Hepatocyte (in vitro differentiated cells): ENCODE measurements at places on chromosomes 4 and X. TPM values are rescaled to one million over a fixed set of nuclear protein-coding genes. Genes with fewer than 3 reads are reported as not detected.

DNA sequence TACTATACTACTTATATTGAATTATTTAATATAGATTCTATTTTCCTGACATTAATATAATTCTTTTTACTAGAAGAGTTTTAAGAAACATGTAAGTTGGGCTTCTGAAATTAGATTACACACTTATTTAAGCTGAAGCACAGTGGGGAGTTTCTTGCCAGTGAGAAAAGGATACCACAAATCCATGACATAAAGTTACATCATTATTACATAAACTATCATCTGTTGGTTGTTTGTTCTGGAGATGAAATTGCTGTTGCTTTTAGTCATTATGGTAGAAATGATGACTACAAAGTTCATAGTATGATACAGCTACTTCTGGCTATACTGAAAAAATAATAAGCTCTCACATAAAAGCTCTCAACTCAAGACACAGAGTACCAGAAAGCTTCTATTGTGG lies 880.4 kb downstream of the PCDH18 start:
- no peak for DNase-seq

- DNase-seq, result no peak
Measured at GRCh38 chr4:173325007-173325736, 9.0 kb downstream of the HMGB2 start.

- no peak for DNase-seq
Measured at GRCh38 chr4:139802488-139802887, 136.9 kb downstream of the MGST2 start.

GRCh38 chr4:147981305-147981704 lies 249.4 kb downstream of the ARHGAP10 start:
- DNase-seq, result no peak

The SSX4 gene
- not detected in 2 replicates for total RNA-seq

The NIPAL1 gene
- total RNA-seq, result 14.0 and 14.5 TPM in 2 replicates

GRCh38 chr4:128820671-128821070 lies 11.2 kb downstream of the JADE1 start:
- no peak for DNase-seq

The SFRP2 gene
- total RNA-seq, result 8.0 and 15.0 TPM in 2 replicates

- no peak for DNase-seq
Measured at GRCh38 chr4:184335520-184335919, 117.8 kb upstream of the ENPP6 start.

DNA sequence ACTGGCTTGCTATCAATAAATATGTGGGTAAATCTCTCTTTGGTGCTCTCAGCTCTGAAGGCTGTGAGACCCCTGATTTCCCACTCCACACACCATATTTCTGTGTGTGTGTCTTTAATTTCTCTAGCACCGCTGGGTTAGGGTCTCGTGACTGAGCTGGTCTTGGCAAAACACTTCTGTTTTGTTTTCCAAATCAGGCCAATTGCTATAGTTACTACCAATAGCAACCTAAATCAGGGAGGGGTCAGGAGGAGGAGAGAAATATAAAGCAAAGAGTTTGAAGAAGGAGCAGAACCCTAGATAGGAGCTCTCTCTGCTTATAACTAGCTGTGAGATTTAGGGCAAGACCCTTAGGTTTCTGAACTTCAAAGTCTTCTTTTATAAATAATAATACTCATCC lies 250.5 kb upstream of the IGFBP7 start:
- no peak for DNase-seq

DNA sequence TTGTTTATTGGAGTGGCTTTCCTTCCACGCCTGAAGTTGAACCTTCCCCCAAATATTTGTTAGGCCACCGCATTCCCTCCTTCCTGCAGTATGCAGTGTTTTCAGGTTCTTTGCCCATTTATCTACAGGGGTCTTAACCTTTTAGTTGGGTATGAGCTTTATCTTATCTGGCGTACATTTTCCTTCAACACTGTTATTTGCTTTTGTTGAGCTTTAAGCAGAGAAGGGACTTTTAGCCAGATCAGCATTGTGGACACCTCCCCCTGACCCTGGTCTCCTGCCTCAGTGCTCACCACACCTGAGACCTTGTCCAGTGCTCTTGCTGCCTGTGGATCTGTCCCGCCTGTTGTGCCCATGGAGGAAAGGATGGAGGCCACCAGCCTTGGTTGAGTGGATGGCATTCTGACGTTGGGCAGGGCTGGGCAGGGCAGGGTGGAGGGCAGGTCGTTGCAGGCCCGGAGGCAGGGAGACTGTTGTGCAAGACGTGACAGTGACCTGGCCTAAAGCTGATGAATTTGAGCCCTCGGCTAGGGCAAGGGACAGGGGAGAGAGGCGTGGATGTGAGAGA lies 998 bp upstream of the DUSP9 start:
- DNase-seq, result no peak

GRCh38 chr4:139763672-139764071 lies 98.1 kb downstream of the MGST2 start:
- DNase-seq, result peak; percentile 32

The COPS4 gene
- 56.7 and 59.8 TPM in 2 replicates for total RNA-seq

The TMEM33 gene
- total RNA-seq, result 77.6 and 83.9 TPM in 2 replicates

DNA sequence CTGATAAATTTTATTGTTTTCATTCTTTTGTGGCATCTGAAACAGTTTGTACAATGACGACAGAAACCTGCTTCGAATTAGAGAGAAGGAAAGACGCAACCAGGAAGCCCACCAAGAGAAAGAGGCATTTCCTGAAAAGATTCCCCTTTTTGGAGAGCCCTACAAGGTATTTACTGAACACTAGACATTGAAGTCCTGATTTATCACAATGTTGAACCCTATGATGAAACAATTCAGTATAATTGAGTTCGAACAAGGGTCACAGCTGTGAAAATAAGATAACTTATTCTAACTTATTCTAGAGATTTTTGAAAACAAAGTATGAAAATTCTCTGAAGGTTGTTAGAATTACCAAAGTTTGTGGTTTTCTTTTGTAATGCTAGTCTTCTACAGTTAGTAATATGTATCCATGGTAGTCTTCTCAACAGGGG lies 111.3 kb downstream of the AFF1 start:
- no peak for DNase-seq

DNA sequence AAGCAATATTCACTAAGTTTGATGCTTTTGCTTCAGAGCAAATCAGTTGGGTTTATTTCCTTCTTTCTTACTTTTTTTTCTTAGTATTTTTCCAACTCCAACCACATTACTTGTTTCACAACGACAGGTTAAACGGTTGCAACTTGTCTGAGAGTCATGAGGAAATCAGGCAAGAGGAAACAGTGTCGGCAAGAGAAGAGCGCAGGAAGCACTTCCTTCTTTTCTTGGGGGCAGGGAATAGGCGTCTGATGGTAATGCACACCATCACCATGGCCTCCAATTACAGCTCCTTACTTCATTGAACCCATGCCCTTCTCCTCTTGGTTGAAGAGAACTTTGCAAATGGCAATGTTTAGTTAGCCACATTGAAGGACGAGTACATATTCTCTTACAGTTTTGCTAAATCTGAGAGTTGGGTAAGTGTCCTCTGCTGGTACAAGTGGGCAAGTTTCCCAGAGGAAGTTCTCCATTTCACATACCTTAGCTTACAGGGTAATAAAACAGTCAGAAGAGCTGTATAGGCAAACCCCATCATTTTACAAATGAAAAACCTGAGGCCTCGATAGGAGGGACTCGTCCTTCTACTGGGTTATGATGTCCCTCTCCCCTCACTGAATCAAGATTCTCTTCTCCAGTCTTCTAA lies 8.3 kb upstream of the CXCL8 start:
- DNase-seq, result no peak

GRCh38 chr4:180675359-180675650 lies 1567.9 kb upstream of the TENM3 start:
- no peak for DNase-seq

GRCh38 chr4:25860586-25861279 lies 2.1 kb downstream of the SEL1L3 start:
- DNase-seq, result peak; percentile 26

- no peak for DNase-seq
Measured at GRCh38 chr4:122703868-122704267, 28.6 kb upstream of the BBS12 start.

DNA sequence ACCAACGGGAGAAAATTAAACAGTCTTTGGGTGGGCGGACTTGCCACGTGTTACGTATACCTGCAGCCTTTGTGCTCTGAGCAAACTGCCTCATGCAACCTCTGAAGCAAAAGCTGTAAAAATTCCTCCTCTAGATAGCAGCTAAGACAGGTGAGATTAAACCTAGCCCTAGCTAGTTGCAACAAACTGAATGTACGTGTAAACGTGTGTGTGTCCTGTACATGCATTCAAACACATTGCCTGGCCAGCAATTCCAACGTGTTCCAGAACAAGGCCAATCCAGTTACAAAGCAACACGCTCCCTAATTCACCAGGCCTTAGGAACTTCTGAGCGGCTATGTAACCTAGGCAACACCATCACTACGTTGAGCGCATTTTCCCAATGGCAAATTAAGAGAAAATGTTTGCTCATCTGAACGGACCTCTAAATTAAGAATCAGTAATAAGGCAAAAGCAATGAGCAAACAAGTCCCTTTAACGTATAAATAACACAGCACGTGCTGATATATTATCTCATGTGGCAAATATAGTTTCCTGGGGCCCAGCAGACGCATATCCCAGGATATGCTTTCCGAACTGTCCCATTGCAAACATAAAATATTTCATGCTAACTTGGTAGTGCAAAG lies 792 bp downstream of the PPID start:
- DNase-seq, result peak; percentile 64

The SMIM31 gene
- 0.43 and 0.44 TPM in 2 replicates for total RNA-seq

GRCh38 chr4:164807611-164808010 lies 53.7 kb downstream of the SMIM31 start:
- peak; percentile 47 for DNase-seq

- DNase-seq, result no peak
Measured at GRCh38 chr4:155599085-155599484, 67.6 kb upstream of the GUCY1A1 start.
